Skeletal muscle cell (primary cell): ENCODE measurements at places on chromosomes 12 and 14.

- no peak for DNase-seq
These were observed 29.3 kb downstream of the KICS2 start for GRCh38 chr12:64192644-64193444.

GRCh38 chr12:41120211-41120610, 67.9 kb upstream of the PDZRN4 start:
- DNase-seq = no peak

DNA sequence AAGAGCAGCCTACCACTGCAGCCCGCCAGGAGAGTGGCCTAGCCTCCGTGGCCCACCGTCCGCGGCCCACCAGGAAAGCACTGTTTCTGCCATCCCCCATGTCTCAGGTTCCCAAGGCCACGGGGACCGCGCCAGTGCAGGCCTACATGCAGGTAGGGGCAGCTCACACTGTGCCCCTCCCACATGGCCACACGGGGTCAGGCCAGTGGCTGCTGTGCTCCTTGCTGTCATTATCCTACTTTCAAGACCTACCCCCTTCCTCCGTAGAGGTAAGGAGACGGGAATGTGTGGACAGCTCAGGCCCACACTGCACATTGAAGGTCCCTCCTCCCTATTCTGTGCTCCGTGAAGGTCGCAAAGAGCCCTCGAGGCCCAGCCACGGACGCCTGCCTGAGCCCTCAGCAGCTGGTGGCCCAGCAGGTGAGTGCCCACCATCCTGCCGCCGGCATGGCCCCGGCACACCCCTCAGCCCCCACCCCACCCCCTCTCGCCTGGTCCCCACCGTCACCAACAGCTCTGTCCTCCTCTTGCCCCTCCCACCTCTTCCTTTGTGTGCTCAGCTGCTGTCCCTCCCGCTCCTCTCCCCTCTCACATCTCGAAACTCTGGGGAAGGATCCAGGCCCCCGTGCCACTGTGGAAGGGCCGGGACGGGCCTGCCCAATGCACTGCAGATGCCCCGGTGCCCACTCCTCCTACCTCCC, 10.0 kb downstream of the DDX51 start:
- DNase-seq = no peak

DNA sequence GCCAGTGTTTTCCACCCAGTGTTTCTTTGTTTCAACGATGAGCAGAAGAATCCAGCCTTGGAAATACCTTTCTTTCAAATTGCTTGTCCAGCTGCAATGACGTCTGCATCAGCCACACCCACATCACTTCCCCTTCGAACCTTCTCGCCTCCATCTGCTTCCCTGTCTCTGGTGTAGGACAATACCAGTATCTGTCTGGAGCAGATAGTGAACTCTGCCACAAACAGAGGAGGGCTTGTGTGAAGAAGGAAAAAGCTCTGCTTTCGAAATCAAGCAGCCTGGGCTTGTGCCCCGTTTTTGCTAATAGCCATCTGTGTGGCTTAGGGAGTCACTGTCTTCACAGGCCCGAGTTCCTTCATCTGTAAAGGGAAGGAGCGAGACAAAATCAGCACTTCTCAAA, 415.4 kb downstream of the ZFP36L1 start:
- DNase-seq = no peak

DNA sequence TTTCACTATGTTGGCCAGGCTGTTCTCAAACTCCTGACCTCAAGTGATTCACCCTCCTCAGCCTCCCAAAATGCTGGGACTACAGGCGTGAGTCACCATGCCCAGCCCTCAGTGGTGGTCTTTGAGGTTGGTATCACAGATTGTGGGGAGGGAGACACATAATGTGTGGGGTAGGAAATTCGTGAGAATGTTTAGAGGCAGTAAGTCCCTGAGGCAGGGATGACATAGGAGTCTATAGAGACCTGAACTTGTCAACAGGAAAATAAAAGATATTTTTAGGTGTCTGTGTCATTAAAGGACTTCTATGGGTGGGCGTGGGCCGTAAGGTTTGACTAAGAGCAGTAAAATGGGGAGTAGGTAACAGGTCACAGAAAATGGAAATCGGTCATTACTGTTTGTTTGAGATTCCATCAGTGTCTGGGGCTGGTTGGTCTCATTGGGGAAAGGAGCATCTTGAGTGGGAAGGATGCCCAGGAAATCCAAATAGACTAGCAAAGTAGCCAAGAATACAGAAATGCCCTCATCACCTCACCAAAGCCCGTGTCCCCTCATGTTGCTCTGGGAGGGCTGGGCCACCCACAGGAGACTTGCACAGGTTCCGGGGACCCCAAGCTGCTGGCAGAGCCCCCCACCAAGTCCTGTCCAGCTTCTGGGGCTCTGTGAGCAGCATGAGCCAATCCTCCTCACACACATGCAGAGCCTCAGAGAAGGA, 63.6 kb upstream of the BCL2L14 start:
- no peak for DNase-seq

DNA sequence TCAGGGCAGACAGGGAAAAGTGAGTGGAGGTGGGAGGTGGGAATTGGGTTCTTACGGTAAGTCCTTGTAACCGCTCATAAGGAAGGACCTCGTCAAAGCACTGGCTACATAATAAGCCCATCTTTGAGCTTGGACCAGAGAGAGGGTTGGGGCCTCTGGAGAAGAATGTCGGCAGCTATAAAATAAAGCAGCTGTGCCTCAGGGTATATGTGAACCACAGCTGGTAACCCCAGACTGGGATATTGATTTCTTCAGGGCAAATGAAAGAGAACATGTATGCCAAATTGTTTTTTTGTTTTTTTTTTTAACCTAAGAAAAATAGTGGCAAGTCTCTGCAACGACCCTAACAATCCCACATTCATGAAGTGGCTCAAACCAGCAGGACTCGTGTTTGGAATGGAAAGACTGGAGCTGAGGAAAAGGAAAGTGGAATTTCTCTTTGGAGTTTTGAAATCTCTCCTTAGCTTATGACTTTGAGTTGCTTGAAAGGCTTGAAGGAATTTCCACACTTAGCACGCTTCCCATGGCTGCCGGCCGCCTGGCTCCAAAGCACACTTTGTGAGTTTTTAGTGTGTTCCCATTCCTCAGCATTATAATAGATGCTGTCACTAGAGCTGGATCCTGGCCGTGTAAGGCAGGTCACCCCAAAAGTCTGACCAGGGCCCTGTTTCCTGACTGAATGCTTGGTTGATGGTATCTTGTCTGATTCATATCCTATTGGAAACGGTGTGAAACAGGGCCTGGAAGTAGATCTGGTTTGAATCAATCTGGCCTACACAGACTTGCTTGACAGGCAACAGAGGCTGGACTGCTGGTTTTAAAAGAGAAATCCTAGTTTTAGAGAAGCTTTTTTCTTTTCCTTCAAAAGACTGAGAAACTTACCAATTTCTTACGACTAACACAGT, 244.7 kb downstream of the MSRB3 start:
- no peak for DNase-seq

GRCh38 chr12:117280019-117280680, 81.3 kb downstream of the NOS1 start:
- DNase-seq = no peak

DNA sequence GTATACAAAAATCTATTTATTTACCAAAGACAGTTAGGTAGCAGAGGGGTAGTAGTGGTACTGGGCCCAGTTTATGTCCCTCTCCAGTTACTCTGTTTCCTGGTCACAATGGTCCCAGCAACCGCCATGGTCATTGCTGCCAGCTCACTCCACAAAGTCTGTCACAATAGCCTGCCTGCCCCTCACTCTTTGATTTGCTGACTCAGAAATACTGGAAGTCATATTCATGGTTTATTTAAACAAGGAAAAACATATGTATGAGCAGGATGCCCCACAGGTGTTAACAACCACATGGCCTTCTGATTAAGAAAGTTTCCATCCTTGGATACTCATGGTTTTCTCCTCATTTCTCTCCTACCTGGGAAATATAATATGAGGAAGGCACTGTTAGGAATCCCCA, 49.2 kb downstream of the TSHR start:
- no peak for DNase-seq

DNA sequence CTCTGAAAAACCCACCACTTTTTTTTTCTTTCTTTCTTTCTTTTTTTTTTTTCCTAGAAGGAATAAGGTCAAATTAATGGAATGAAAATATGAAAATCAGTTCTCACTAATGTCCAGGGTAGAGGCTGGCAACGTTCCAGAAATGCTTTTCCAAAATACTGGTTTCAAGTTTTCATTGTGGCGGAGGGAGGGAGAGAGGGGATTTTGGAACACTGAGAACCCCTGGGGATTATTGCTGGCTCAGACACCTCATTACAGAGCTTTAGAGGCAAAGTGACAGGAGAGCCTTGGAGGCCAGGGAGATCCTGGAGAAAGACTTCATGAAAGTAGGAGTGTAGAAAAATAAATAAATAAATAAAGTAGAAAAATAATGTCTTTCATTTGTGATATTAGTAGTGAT, 45.4 kb downstream of the ALX1 start:
- DNase-seq = no peak

- no peak for DNase-seq
These were observed 61.6 kb upstream of the DNM1L start for GRCh38 chr12:32617534-32617933.

- DNase-seq = no peak
These were observed 5.8 kb downstream of the SLC48A1 start for GRCh38 chr12:47778881-47779280.

DNA sequence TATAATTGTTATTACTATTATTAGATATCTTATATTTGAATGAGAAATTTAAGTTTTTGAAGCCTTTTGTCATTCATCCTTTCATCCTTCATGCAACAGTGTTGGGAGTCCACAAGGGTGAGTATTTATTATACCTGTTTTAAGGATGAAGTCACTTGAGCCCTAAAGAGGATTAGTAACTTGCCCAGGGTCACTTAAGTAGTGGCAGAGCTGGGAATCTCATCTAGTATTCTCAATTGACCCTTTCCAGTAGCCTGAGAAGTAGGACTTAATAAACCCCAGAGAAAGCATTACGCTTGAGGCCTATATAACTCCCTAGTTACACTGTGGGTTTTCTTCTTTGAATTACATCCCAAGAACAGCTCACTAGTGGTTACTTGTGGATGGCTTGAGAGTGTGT, 119.8 kb downstream of the SRGAP1 start:
- no peak for DNase-seq

DNA sequence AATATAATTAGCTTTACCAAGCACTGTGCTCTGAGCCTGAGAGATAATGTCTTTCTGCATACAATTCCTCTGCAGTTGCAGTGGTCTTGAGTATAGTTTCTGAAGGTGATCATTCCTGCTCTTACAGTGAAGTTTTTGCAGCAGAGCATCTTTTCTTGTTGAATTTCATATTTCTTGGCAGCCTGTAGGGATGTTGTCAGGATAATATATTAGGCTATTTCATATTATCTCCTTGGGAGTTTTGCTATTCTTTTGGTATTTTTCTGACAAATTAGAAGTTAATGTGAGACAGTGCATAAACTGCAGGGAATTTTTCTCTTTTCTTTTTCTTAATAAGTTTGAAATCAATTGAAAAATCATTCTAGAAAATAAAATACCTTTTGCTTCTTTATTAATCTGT, 1502.6 kb upstream of the FLRT2 start:
- DNase-seq = no peak

DNA sequence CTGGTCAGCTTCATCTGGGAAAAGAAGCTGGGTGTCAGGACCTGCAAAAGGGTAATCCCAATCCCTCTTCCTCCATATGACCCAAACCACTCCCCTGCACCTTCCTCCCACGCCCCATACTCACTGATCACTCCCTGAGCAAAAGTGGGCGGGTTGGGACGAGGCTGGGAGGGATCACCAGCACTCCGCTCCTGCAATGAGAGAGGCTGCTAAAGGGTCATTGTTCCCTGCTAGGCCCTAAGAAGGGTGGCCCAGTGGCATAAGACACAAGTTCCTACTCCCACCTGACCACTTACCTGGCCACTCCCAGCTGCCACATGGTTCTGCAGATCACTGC, 15.7 kb upstream of the PRKAG1 start:
- DNase-seq = no peak

DNA sequence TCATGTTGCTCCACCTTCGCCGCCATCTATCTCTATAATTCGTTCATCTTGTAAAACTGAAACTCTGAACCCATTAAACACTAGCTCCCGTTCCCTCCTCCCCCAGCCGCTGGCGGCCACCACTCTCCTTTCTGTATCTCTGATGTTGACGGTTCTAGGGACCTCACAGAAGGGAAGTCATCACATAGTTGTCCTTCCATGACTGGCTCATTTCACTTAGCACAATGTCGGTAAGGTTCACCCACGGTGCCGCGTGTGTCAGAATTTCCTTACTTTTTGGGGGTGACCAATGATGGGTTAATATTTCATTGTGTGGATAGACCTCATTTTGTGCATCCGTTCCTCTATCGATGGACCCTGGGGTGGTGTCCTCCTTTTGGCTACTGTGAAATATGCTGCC, 2.0 kb upstream of the CACNA2D4 start:
- no peak for DNase-seq

DNA sequence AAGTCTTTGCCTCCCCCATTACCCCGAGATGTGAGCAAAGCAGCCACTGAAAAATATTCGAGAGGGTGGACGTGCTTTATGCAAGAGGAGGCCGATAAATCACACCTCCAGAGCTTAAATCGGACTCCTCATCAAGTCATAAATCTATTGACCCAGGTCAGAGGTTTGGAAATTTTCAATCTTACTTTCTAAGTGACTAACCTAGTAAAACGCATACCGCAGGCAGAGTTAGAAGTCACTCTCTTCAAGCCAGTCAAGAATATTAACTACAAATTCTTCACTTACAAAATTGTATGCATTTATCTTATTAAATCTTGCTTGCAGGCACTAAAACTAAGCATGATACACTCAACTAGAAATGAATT, 34.9 kb downstream of the GPHB5 start:
- no peak for DNase-seq

- no peak for DNase-seq
These were observed 102.7 kb downstream of the DICER1 start for GRCh38 chr14:95054346-95055280.

- no peak for DNase-seq
These were observed 25.1 kb upstream of the LTBP2 start for GRCh38 chr14:74637178-74637550.

DNA sequence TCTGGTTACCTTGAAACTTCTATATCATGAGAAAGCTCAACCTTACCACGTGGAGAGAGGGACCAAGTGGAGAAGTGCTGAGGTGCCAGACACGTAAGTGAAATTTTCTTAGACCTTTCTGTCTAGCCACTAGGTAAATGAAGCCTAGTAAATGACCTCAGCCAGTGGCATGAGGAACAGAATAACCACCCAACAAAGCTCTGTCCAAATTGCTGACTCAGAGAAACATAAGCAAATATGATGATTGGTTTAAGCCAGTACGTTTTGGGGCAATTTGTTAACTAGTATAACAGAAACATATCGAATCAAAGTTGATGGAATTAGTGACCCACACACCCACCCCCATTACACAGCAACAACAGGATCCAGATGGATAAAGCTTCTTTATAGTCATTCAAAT, 75.2 kb upstream of the MAX start:
- no peak for DNase-seq

GRCh38 chr12:3777206-3777809, 24.4 kb upstream of the CRACR2A start:
- no peak for DNase-seq

DNA sequence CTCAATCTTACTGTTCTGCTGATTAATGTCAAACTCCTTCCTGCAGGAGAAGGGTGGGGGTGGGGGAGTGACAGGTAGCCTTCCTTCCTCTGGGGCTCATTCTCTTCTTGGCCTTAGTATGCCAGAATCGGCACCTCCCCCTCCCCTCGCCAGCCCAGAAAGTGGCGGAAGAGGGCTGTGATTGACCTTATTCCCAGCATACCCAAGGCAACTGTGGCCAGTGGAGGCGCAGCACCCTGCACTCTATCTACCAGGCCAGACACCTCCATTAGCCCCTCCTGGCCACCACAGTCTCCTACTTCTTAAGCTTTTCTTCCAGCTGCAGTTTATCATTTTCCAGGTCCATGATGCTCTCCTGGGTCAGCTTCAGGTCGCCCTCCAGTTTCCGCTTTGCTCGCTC, 15.5 kb downstream of the MYH6 start:
- no peak for DNase-seq
